ENCODE measurements at places on chromosomes 6 and 20. TPM values are rescaled to one million over a fixed set of nuclear protein-coding genes. Genes with fewer than 3 reads are reported as not detected.

- no peak for DNase-seq
Observed at GRCh38 chr6:111041917-111042316, 45.4 kb upstream of the SLC16A10 start.

DNA sequence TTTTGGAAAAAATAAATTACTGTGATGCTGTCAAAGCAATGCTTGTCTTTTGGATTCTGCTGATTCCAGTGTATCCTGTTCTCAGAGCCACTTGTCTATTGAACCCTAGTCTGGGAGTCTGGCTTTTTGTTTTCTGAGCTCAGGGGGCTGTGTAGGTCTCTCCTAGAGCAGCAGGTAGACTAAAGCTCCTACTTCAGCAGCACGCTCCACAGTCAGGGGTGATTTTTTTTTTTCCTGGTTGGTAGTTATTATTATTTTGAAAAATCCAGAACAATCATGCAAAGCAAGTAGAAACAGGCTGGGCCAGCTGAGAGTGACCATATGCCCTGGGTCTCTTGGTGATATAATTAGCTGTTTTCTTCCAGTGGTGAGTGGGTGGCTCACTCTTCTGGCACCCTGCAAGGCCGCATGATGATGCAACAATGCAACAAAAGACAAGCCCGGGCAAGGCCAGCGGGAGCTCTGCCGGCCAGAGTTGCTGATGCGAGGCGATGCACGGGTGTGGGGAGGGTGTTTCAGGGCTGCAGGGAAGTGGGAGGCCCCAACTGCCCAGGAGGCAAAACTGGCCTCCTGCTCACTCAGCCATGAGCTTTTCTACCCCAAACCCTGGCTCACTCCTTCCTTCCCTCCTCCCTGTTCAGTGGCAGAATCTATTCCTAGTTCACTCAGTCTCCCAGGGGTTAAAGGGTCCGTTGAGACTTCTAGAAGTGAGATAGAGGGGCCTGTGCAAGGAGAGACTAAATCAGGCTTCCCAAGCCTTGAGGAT, 11.5 kb upstream of the CDKN1A start:
- DNase-seq, result peak; percentile 86

GRCh38 chr6:139053382-139053781, 24.8 kb downstream of the ABRACL start:
- no peak for DNase-seq

- DNase-seq, result no peak
Observed at GRCh38 chr6:86793649-86794048, 143.7 kb upstream of the HTR1E start.

- DNase-seq, result no peak
Observed at GRCh38 chr6:129895692-129896091, 34.6 kb upstream of the TMEM244 start.

- DNase-seq, result no peak
Observed at GRCh38 chr6:162621246-162621645, 106.3 kb downstream of the PRKN start.

GRCh38 chr6:138800377-138801150, 4.7 kb downstream of the ECT2L start:
- DNase-seq, result no peak

GRCh38 chr6:152993431-152993830, 9.1 kb downstream of the MTRF1L start:
- no peak for DNase-seq

The BTNL2 gene
- not detected for total RNA-seq

Measured in upper lobe of left lung (tissue), 6 donors.